NCI-H1417 treated with DMSO at 0.1 percent for 48 hours (cell line): ENCODE measurements at places on chromosomes 7 and 10.
A peak's percentile ranks its signal among the peaks of the same experiment; 100 is the strongest.

DNA sequence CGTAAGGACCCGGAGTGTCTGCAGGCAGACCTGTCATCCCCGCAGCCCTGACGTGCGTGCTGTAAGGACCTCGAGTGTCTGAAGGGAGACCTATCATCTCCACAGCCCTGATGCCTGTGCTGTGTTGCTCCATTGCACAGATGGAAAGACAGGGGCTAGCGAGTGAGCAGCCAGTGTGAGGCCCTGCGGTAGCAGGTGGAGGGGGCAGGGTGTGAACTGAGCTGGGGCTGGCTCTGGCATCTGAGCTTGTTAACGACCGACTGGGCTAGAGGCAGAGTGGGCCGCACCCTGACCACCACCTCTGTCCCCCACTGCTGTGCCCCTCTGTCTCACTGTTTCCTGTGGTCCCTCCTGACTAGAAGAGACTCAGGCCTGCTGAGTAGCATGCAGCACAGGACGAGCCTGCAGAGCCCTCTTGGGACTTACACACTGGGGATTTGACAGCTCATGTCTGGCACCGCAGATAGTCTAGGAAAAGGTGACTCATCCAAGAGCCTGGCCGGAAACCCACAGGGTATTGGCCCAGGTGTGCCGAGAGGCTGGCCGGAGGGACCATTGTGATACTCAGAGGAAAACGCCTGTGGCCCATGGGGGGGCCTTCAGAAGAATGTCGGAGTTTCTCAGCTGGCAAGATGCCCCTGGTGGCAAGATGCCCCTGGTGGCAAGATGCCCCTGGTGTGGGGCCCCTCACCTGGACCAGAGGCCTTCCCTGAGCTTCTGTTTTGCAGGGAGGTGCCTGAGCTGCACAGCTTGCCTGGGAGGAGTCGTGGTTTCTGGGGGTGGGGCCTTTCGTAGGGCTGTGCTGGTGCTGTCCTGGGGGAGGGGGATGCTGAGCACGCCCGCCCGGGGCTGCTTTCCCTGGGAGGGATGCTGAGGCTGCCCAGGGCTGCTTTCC, 34.3 kb downstream of the INPP5A start:
- no peak for DNase-seq

DNA sequence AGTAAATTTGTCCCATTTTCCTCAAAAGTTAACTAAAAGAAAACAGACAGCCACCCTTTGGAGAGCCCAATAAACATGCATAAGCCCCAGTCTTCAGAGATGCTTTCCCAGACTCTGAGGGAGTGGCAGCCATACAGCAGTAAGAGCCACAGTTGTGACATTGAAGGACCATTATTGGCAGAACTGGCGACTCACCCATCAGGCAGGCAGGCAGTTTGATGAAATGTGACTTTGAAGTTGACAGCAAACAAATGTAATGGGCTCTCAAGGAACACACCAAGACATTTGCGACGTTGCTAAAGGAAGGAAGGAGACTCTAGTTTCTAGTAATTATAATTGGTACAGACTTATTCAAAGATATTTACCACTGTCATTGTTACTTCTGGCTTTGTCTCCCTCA, 287.5 kb upstream of the PHYHIPL start:
- no peak for DNase-seq

DNA sequence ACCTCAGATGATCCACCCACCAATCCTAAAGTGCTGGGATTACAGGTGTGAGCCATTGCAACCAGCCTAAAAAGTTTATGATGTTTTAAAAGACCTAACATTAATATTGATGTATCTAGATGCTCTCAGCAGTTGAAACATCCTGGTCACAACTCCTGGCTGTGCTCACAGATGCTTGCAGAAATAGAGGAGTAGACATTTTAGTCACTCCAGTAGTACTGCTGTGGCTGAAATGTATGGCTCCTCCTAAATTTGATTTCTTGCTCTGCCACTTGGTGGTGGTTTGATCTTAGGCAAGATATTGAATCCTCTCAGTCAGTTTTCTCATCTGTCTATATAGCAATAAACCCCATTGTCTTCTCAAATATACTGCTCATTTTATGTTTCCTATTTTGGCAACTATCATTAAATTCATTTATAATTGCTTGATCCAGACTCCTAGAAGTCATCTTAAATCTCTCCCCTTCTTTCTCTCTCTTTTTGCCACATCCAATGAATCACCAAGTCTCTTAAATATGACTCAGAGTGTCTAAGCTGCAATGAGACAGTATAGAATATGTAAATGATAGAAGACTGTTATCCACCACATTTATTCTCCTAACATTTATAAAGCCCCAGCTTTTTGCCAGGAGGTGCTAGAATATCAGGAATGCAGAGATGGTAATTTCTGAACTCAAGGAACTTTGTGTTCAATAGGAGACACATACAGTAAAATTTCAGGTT, 78.1 kb upstream of the NRBF2 start:
- no peak for DNase-seq

- DNase-seq: no peak
Measured at GRCh38 chr7:100378114-100378755, 4.9 kb downstream of the PILRA start.

GRCh38 chr10:93299195-93299594, 182.9 kb downstream of the MYOF start:
- no peak for DNase-seq

GRCh38 chr10:73232887-73233286, 14.2 kb downstream of the DNAJC9 start:
- DNase-seq: no peak

DNA sequence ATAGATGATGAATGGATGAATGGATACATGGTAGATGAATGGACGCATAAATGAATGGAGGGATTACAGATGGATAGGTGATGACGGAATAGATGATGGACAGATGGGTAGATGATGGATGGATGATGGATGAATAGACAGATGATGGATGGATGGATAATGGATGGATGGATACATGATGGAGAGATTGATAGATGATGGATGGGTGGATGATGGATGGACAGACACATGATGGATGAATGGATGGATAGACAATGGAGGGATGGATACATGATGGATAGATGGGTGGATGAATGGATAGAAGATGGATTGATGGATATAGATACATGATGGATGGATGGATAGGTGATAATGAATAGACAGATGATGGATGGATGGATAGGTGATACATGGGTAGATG, 8.8 kb upstream of the PDGFA start:
- DNase-seq: no peak

DNA sequence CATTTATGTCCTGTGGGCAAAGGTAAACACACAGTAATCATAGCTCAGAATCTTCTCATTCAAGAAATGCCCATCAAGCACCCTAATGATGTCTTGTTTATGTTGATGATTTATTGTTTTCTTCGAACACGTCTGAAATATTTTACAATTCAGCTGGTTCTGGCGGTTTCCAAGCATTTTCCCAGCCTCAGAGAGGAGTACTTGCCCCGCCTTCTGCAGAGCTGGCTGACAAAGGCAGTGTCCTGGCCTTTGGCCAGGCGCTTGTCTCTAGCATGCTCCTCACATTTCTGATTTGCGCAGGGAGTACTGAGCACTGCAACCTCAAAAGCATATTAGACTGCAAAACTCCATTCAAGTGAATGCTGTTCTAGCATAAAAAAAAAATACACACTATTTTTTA, 314.2 kb upstream of the GNAI1 start:
- peak; percentile 49 for DNase-seq

DNA sequence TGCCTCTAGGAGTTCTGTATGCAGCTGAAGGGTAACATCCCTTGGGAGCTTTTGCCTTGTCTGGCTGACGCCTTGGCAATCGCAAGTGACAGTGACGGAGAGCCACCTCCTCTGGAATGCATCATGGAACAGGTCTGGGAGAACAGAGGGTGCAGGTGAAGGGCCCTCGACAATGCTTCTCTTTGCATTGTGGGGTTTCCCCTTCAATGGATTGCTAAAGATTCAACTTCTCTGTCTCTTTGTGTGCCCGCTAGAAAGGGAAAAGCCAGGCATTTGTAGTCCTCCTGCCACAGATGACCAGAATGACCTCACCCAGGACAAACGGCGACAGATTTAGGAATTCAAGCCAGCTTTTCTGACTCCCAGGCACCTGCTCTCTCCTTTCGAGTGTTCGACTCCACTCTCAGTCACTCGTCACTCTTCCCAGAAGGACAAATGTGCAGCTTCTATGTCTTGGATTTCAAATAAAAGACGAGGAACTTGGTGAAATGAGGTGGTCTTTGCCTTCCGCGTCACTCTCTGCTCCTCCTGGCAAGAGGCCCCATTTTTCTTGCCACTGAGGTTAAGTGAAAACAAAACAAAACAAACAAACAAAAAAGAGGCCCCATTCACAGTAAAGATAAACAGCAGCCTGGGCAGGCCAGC, 26.1 kb downstream of the IL2RA start:
- no peak for DNase-seq

GRCh38 chr7:71237945-71238344, 106.0 kb downstream of the GALNT17 start:
- DNase-seq: no peak

- no peak for DNase-seq
Measured at GRCh38 chr7:154429666-154430404, 377.6 kb downstream of the DPP6 start.

DNA sequence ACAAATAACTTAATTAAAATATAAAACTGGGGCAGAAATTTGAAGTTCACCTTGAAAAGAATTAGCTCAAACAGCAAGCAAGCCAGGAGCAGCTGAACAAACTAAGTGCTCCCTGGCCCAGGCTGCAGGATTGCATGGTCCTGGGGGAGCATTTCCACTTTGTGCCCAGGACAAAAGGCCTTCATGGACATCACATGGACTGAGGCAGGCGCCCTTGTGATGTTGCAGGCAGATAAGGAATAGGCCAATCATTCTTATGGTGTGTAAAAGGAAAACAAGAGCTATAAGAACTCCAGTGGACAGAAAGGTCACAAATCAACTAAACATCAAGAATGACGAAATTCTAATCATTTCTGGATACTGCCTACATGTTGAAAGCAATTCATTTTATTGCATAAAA, 17.5 kb upstream of the TECTB start:
- DNase-seq: no peak

GRCh38 chr10:110502072-110502845, 4.6 kb downstream of the DUSP5 start:
- DNase-seq: no peak

DNA sequence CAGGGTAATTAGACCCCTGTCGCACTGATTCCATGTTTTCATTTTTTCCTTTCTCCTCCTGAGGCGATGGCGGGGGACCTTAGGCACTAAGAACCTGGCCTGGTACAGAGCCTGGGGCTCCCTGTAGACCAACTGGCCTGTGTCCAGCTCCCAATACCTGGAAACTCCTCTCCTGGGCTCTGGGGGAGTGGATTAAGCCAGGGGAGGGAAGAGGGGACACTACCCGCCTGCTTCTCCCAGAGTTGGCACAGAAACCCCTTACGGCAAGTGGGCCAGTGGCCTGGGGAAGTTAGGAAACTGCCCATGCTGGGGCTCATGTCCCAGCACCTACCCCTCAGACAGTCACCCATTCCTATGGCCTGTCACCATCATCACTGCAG, 121.6 kb downstream of the GRID1 start:
- no peak for DNase-seq

DNA sequence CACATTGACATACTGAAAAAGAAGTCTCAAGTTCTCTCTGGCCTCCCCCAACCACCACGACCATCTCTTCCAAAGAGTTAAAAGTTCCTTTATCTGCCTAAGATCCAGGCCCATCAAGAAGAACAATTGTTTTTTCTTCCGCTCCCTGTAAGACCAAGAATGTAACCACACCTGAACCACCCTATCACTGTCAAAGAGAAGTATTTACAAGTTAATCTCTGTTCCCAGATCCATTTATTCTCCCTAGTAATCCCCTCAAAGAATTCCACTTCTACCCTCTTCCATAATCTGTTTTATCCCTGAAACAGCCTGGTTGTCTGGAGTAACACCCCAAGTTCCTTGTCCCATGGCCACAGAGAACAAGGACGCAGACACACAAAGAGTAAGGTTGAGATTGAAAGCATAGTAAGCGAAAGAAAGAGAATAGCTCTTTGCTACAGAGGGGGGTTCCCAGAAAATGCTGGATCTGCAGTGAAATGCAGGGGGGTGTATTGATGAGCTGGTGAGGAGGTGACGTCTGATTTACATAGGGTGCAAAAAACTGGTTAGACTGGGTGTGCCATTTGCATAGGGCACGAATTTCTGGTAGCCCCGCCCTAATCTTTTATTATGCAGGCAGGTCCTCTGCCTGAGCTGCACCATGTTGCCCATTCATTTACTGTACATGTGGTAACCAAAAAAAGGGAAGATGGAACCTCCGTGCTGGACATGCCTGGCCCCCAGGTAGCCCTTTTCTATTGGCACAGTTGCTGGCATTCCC, 122.0 kb downstream of the SKIDA1 start:
- DNase-seq: no peak

GRCh38 chr10:110323503-110323902, 18.8 kb upstream of the SMNDC1 start:
- DNase-seq: no peak
